ENCODE measurements at places on chromosomes 4 and X.

- no peak for DNase-seq
Measured at GRCh38 chr4:182604161-182604622, 313.0 kb downstream of the DCTD start.

- no peak for DNase-seq
Measured at GRCh38 chr4:10731690-10732089, 47.1 kb upstream of the CLNK start.

DNA sequence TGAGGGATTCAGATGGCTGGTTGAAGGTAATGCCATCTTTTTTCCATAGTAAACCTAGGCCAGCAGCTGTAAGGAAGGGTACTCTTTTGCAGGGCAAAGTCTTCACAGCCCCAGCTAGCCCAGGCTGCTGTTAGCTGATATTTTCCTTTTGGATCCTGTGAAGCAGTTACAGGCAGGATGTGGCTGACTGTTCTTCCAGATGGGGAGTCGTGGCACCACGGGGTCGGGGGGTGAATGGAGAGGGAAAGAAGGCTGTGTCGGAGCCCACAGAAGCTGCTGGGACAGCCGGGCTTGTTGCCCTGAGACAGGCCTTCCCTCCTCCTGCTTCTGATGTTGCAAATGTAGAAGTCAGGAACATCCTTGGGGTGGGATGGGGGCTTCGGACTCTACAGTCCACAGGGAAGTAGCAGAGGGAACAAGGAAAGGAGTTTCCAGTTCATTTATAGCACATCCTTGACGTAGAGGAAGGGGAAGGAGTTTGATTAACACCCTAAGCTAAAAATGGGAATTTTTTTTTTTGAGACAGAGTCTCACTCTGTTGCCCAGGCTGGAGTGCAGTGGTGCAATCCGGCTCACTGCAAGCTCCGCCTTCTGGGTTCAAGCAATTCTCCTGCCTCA lies 64.6 kb upstream of the TMEM150C start:
- DNase-seq, result no peak

DNA sequence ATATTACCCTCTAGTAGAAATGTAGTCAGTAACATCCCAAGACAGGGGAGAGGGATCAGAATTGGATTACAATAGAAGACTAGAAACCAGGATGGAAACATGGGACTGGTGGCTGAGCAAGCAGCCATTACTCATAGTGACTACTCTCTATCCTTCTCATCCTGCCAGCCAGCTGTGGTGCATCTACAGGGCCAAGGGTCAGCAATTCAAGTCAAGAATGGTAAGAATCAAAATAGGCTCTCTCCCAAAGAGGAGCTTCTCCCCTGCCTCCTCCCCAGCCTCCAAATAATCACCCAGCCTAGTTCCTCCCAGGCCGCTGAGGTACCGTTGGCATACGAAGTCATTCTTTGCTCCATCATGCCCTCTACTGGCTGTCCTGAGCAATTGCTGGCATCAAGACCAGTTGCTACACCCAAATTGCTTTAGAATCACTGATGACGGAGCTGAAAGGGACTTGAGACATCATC lies 19.4 kb downstream of the AWAT2 start:
- DNase-seq, result peak; percentile 1

DNA sequence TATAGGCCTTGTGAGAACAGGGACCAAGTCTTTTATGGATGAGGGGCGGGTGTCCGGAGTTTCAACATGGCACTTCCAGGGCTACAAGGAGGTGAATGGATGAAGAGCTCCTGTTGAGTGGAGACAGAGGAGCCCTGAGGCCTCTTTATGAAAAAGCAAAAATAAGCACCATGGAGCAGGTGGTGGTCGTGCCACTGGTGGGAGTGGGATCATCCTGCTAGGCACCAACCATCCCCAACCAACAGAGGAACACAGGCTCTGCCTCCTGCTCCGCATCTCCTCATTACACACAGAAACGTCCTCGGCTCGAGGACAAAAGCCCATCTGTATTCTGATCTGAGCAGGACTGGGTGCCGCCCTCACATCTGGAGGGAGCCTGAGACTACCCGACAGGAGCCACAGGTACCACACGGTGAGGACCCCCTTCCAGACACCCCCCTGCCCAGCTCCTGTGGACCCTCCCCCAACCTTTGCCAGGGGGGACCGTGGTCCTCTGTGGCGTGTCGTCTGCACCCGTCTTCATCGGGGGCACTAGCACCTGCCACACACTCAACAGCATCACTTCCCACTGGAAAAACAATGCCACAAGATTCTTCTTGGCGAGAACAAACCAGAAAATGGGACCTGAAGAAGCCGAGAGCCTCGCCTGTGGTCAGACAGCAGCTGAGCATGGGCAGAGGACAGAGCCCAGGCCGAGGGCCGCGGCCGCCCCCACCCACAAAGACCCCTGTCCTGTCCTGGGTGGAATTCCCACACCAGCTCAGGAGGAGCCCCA lies 3.9 kb upstream of the PDE6B start:
- DNase-seq, result no peak

GRCh38 chrX:141701072-141701471 lies 2.5 kb upstream of the SPANXD start:
- DNase-seq, result no peak

DNA sequence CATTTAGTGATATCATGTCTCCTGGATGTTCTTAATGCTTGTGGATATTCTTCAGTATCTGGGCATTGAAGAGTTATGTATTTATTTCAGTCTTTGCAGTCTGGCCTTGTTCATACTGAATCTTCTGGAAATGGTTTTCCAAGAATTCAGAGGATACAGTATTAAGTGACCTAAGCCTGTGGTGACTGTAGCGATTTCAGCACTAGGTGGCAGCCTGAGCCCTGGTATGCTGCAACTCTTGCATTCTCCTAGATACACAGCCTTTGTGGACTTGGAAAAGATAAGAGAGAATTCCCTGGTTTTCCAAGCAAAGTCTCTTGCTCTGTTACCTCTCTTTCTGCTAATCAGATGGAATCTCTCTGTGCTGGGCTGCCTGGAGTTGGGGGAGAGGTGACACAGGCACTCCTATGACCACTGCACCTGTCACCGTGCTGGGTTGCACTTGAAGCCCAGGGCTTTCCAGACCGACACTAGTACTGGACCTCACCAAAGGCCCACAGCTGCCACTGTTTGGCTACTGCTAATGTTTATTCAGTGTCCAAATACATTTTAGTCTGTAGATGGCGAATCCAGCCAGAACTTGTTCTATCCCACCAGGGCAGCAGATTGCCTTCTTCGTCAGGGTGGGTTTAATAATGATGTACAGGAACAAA lies 19.3 kb upstream of the SPIN2A start:
- no peak for DNase-seq

DNA sequence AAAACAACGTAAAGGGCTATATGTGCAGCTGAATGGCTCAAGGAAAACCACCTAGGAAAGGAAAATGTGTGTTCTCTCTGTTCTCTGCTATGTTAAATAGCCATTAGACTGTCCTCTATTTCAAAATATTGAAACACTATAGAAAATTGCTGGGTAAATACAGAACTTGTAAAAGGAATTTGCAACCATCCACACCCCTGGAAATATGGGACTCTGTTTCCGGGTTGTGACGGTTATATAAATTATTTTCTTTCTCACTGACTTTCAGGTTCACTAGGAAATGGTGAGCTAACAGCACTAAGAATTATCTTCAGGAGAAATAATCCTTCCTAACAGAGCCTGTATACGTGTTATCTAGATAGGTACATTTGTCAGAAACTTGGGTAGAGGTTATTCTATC lies 161.0 kb upstream of the DKK2 start:
- DNase-seq, result no peak

DNA sequence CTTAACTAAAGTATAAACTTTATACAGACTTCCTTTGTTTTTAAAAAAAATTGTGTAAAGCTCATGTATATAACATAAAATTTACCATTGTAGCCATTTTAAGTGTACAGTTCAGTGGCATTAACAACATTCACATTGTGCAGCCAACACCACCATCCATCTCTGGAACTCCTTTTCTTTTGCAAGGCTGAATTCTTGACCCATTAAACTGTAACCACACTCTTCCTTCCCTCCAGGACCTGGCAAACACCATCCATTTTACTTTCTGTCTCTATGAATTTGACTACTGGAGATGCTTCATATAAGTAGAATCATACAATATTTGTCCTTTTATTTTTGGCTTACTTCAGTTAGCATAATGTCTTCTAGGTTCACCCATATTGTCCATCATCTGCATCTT lies 104.7 kb downstream of the RASL11B start:
- DNase-seq, result no peak

GRCh38 chrX:119573840-119574393 lies 446 bp upstream of the UBE2A start:
- DNase-seq, result no peak

GRCh38 chr4:38664706-38665401 lies 855 bp downstream of the KLF3 start:
- DNase-seq, result no peak

- no peak for DNase-seq
Measured at GRCh38 chrX:6374556-6374955, 145.9 kb upstream of the NLGN4X start.

DNA sequence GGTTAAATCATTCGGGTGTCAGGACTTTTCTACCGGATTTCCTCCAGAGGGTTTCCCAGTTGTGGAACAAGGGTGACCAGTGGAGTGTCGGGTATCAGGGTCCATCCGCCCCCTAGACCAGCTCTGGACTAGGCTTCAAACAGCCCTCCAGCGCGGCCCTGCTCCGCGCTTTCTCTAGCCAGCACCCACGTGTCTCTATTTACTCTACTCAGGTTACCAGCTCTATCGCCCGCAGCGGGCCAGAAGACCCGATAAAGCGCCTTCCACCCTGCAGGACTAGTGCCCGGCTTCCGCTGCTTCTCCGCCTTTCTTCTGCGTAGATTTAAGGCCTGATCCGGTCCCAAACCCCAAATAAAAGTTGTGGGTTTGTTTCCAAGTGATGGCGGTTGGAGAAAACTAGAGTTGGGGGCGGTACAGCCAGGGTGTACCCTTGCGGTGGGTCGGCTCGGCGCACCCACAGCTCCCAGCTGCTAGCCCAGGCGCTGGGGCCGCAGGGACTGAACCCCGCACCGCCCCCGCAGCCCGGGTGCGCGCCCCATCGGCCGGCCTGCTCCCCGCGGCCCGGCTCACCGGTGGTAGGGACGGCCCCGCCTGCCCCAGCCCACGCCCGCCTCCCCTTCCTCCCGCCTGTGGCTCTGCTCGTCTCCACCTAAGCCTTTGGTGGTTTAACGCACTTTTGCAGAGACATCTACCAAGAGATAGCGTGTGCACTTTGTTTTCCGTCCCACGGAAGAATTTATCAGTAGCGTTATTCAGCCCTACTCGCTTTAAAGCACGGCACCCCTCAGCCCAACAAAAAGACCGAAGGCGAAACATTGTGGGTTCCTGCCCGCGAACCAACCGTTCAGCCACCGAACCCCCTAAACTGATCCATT lies 2.1 kb downstream of the LEF1 start:
- DNase-seq, result no peak

DNA sequence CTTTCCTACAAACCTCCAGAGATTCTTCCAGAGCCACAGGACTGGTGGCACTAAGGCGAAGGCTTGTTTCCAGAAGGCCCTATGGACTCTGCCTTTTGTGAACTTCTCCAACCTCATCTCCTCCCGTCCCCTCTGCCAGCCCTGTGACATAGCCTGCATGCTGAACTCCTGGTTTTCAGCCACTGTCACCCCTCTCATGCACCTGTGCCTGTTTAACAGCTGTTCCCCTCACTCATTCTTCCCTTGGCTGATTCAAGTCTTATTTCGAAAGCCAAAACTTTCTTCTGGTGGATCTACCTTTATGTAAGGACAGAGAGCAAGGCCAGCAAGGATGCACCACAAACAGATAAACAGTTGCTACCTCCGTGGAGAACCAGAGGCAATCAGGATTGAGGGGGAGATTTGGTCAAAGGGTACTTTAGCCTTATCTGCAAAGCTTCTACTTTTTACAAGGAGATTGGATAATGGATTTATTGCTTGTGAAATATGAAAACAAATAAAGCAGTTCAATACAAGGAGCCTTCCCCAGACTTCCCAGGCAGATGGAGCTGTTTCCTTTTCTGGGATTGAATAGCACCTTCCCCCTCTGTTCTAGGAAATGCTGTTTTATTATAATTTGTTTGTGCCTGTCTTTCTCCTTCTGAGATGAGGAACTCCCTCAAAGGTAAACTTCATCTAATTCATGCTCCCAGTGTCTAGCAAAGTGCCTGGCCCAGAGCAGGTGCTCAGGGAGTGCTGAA lies 5.7 kb downstream of the CITED1 start:
- DNase-seq, result no peak

All from stimulated activated CD4-positive, alpha-beta T cell treated with anti-CD3 and anti-CD28 coated beads, Interleukin-1b, Interleukin-23, amount 100 ng/mL, for 24 hours (primary cell).